ENCODE measurements at places on chromosomes 3 and 15. TPM values are rescaled to one million over a fixed set of nuclear protein-coding genes. Genes with fewer than 3 reads are reported as not detected.

IGSF10 gene
- 0.02 TPM for total RNA-seq

MAGI1 gene
- total RNA-seq: 38.6 TPM

ETV5 gene
- 89.7 TPM for total RNA-seq

TRIM71 gene
- 0.17 TPM for total RNA-seq

SPATA12 gene
- total RNA-seq: 0.22 TPM

SLC28A1 gene
- total RNA-seq: not detected

MYH15 gene
- 11.2 TPM for total RNA-seq

IFT57 gene
- 38.4 TPM for total RNA-seq

NRG4 gene
- 1.0 TPM for total RNA-seq

TMEM108 gene
- not detected for total RNA-seq

ACOX2 gene
- total RNA-seq: 12.8 TPM

GHSR gene
- total RNA-seq: not detected

VIPR1 gene
- 9.6 TPM for total RNA-seq

GOLGA8J gene
- total RNA-seq: not detected

KLHDC8B gene
- total RNA-seq: 10.4 TPM

AHSG gene
- total RNA-seq: 1.6 TPM

ZNF80 gene
- total RNA-seq: 0.12 TPM

TAGLN3 gene
- total RNA-seq: 0.64 TPM

ESYT3 gene
- total RNA-seq: 0.05 TPM

DLL4 gene
- total RNA-seq: 1.5 TPM

HESX1 gene
- total RNA-seq: 2.1 TPM

GLCE gene
- 22.2 TPM for total RNA-seq

ZNF860 gene
- 2.9 TPM for total RNA-seq

TMEM212 gene
- total RNA-seq: not detected

CCR1 gene
- 0.10 TPM for total RNA-seq

CYP11A1 gene
- 0.57 TPM for total RNA-seq

HTR3E gene
- not detected for total RNA-seq

KLF15 gene
- 3.3 TPM for total RNA-seq
